ENCODE measurements at places on chromosomes 16 and 17.

DNA sequence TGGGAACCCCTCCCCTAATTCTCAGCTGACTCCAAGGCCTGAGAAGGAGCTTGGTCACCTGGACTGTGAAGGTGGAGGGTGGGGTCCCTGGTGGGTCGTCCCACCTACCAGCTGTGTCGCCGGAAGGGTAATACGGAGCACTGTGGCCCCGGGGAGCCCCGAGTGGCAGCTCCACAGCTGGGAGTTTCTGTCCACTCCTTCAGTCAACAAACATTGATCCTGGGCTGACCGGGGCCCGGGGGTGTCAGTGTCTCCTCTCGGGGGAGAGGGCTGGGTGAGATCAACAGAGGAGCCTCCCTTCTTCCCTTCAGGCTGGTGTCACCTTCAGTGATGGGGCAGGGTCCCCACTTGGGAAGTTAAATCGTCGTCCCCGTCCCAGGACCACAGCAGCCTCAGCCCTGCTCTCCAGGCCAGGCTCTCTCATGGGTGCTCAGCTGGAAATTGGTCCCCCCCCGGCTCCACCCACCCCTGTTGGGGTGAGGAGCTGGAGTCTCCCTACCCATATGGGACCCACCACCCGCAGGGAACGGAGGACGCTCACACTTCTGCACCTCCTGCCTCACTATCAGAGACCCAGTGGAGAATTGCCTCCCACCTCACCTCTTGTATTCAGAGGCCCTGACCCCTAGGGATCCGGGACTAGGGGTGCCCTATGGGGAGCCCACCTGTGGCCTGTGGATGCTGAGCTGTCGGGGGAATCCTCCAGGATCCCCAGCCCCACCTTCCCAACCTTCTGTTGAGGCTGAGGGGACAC lies 1.9 kb downstream of the GCGR start:
- DNase-seq, result no peak

- no peak for DNase-seq
Measured at GRCh38 chr17:8803531-8804420, 4.6 kb upstream of the MFSD6L start.

GRCh38 chr16:73730481-73731090 lies 566.0 kb upstream of the PSMD7 start:
- DNase-seq, result no peak

DNA sequence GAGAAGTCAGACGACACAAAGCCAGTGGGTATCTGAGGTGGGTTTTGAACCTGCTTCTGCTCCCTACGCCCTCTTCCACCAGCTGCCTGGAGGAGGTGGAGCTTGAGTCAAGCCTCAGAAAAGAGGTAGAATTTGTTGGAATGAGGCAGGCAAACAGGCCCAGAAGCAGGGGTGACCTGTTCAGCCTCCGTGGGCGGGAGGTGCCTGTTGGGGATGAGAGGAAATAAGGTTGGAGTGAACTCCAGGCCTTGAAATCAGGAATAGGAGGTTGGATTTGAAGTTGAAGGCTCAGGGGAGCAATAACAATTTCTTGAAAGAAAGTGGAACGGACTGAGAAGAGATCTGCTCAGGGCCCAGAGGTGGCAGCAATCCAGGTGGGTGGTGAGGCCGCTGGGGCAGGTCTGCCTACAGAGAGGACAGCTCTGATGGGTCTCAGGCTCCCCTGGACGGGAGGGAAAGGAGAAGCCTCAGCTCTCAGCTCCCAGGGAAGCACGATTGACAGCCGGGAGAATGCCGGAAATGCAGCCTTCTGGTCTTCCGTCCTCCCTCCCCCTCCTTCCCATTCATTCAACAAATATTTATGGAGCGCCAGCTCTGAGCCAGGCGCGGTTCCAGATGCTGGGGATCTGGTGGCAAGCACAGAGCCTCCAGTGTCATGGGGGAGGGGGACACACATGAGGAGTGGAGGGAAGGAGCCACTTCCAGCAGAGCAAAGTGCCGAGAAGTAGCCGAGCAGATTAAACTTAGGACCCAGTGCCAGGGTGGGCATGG lies 61.9 kb upstream of the CIBAR2 start:
- peak; percentile 38 for DNase-seq

DNA sequence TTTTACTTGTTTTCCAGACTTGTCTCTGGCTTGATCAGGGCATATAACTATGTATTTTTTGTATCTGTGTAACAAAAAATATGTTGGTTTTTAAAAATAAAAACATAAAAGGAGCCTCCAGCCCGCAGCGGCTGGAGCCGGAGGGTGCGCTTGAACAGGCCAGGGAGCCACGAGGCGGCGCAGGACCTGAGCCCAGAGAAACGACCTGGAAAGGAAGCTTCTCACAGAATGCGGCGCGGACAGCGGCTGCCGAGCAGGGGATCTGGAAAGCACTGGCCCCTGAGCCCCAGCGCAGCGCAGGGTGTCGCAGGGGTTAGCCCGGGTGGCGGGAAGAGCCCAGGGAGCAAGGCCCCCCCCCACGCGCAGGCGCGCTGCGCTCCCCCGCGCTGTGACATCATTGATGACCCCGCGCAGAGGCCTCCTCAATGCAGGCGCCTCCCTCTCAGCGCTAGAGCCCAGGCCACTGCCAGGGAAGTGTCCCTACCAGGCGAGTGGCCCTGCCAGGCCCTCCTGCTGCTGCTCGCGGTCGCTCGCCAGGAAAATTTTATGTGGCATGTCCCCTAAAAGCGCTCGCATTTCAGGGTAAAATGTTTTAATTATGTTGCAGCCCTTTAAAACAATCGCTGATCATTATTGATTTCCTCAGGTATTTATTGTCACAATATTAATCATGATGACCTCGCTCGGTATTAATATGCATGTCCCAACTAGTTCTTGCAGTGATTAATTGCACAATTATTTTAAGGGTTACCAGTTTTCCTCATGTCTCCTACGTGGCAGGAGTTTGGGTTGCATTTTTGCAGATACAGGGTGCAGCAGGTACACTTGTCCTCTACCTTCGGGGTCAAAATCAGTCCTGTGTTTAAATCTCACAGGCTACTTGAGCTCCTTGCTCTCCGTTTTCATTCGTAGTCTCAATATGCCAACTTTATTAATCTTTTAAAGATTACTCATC lies 134.2 kb downstream of the USP22 start:
- peak; percentile 79 for DNase-seq

- DNase-seq, result no peak
Measured at GRCh38 chr17:81228420-81228819, 5.7 kb upstream of the CEP131 start.

DNA sequence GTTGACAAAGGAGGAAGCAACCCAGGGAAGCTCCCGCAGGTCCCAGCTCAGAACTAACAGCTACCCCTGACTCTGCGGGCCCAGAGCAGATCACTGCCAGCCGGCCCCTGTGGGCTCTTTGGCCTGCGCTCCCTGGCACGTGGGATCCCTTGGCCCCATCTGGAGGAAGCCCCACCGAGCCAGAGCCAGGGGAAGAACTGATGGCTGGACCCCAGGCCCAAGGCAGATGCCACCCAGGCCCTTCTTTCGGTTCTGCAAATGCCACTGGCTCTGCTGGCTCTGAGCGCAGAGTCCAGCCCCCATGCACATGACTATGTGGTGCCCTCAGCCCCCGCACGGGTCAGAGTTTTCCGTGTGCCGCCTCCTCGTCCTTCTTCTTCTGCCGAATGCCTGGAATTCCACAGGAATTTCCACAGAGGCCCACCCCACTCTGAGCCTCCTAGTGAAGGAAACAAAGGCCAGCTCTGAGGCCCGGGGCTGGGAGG lies 35.8 kb upstream of the SNN start:
- DNase-seq, result no peak

GRCh38 chr16:9904526-9904925 lies 277.7 kb downstream of the GRIN2A start:
- DNase-seq, result no peak

GRCh38 chr16:15548482-15548891 lies 94.5 kb downstream of the MARF1 start:
- no peak for DNase-seq

GRCh38 chr17:64061178-64061898 lies 40.9 kb upstream of the ICAM2 start:
- DNase-seq, result no peak

DNA sequence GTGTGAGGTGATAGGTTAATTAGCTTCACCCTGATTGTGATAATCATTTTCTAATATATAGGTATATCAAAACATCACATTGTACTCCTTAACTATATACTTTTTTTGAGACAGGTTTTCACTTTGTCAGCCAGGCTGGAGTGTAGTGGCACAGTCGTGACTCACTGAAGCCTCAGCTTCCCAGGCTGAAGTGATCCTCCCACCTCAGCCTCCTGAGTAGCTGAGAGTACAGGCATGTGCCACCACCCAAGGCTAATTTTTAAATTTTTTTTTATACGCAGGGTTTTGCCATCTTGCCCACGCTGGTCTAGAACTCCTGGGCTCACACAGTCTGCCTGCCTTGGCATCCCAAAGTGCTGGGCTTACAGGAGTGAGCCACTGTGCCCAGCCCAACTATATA lies 455.3 kb upstream of the MAF start:
- no peak for DNase-seq

DNA sequence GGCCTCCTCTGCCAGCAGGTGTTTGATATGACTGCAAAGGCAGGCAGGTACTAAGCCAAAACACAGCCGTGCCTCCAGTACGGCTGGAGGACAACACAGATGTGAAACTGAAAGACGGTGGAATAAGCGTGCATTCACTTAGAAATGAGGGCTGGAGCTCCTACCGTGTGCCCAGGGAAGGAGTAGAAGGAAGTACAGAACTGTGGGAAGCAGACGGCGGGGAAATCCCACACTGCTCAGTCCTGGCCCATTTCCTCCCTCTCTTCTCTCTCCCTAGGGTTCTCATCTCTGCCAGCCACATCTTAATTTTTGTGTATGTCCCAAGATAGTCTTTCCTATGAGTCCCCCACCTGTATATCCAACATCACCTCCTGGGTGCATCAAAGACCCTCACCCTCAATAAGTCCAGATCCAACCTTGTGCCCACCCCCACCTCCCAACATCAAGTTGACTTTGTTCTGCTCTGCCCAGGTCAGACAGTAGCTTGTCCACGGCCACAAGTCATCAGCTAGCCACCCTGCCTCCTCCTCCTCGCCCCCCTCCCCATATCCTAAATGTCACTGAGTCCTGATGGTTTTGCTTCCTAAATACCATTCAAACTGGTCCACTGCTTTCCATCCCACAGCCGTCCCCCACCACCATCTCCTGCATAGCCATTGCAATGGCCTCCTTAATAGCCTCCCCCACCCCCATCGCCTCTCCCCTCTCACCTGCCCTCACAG lies 77.1 kb upstream of the RPL38 start:
- no peak for DNase-seq

DNA sequence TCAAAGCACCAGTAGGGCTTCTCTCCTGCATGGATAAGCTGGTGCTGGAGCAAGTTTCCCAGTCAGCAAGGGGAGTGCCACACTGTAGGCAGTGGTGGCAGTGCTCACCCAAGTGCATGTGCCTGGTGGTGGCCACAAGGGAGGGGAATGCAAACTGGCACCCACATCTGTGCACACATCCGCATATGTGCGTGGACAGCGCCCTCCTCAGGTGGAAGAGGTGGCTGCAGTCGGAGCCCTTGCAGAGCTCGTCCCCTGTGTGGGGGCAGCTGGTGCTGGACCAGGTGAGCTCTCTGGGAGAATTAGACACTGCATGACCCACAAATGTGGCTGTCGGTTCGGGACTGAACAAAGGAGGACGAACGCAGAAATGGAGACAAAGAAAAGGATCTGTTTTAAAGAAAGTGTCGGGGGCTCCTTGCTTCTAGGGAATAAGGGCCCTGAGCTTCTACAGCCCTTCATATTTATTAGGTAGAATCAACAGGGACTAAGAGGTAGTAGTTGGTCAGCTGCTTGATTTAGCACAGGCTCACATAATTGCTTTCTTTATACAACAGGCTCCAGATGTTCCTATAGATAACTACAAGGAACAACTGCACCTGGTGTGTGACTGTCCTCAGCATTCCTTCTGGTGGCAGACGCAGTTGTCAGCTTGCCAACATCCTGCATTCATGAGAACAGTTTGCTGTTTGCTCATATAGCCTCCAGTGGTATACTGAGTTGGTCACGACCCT lies 5.3 kb upstream of the ZNF689 start:
- peak; percentile 44 for DNase-seq

DNA sequence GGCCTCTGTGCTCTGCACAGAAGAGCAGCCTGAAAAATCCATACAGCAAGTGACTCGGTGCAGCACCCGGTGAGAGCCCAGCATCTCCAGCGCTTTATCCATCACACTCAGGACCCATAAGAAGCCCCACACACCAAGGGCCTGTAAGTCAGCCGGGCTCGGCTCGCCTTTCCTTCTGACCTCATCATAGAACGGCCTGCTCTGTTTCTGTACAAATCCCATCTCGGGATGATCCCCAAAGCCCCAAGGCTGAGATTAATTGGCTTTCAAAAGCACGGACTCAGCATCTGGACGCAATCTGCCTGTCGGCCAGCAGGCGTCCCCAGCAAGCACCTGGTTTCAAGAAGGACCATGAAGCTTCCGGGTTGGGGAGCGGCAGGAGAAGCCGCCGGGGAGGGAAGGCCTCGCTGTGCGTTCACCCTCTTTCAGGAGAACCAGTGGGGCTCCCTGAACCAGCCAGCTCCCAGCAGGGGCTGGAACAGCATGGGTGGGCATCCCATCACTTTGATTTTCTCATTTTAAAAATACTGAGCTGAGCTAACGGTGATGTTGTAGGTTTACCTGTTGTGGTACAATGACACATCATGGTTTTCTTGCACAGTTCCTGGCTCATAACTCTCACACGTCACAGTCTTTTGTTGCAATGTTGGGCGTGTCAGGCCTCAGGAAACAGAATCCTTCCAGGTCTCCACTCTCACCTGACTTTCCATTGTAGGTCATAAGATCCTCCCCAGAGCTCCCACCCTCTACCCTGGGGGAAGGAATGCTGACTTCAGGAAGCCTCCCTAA lies 6.7 kb downstream of the CCDC57 start:
- peak; percentile 89 for DNase-seq

DNA sequence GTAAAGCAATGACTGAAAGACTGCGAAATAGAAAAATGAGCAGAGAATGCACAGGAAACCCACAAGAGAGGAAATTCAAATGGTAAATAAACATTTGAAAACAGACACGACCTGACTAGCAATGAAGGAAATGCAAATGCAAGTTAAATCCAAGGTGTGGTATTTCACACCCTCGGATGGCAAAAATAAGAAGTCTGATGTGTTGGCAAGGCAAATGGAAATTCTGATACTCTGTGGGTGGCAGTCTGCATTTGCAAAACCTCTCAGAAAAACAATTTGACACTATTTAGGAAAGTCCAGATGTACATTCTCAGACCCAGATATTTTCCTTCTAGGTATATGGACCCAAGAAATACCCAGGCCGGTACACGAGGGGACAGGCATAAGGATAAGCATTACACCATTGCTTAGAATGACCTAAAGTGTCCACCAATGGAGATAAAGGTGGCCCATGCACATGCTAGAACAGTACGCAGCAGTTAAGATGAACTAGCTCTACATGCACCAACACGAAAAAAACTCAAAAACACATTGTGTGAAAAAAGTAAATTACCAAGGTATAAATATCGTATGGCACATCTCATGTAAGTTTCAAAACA lies 116.7 kb downstream of the GAS7 start:
- DNase-seq, result no peak

Data from NCI-H2081 (cell line).